ENCODE measurements at places on chromosomes 3 and 15.
A peak's percentile ranks its signal among the peaks of the same experiment; 100 is the strongest.

- no peak for DNase-seq
Observed at GRCh38 chr3:129978123-129978522, 3.6 kb downstream of the TRH start.

- no peak for DNase-seq
Observed at GRCh38 chr3:145248928-145249327, 912.1 kb downstream of the PLOD2 start.

DNA sequence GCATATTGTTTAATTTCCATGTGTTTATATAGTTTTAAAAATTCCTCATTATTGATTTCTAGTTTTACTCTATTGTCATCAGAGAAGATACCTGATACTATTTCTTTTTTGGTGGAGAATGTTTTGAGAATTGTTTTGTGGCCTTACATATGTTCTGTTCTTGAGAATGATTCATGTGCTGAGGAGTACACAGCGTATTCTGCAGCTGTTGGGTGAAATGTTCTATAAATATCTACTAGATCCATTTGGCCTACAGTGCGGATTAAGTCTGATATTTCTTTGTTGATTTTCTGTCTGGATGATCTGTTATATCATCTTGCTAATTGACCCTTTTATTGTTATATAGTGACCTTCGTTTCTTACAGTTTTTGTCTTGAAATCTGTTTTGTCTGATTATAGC lies 109.7 kb downstream of the UBE2E2 start:
- no peak for DNase-seq

GRCh38 chr3:11014253-11014652 lies 21.7 kb downstream of the SLC6A1 start:
- DNase-seq: no peak

DNA sequence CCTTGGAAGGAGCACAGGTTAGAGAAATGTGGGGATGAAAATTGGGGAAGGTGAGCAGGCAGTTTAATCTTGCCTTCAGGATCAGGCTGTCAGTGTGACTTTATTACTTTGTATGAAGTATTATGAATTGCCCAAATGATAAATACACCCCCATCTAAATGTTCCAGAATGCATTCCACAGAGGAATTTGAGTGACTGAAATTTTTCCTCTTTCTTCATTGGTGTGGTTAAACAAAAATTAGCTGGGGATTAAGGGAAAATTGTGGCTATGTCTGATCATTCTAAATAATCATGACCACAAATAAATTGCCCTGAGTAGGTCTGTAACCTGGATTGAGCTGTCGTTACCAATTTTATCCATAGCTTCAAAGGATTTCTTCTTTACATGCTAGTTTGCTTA lies 33.5 kb downstream of the FAM98B start:
- no peak for DNase-seq

GRCh38 chr3:14784087-14784681 lies 34.6 kb upstream of the FGD5 start:
- DNase-seq: peak; percentile 85

- DNase-seq: no peak
Observed at GRCh38 chr15:41914411-41914810, 20.6 kb upstream of the SPTBN5 start.
